ENCODE measurements at places on chromosomes 1 and 21. TPM values are rescaled to one million over a fixed set of nuclear protein-coding genes. Genes with fewer than 3 reads are reported as not detected.

DNA sequence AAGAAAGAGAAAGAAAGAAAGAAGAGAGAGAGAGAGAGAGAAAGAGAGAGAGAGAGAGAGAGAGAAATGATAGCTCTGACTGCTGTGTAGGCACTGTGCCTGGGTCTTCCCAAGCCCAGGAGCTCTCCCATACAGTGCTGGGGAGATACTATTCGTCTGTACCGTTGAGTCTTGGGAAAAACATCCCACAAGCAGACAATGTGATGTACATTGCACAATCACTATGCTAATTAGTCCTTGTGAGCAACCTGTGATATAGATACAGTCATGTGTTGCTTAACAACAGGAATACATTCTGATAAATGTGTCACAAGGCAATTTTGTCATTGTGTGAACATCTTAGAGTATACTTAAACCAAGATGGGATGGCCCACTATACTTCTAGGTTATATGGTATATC, 381.0 kb downstream of the HHAT start:
- H3K4me1 ChIP-seq, result peaks cover 19% of the 10 kb centered on the region
- H3K27me3 ChIP-seq, result no peaks in the 10 kb centered on the region
- no peaks in the 10 kb centered on the region for H3K36me3 ChIP-seq
- no peak overlapping the region for H3K4me3 ChIP-seq

GRCh38 chr1:246659594-246660140, 64.5 kb upstream of the SCCPDH start:
- no peaks in the 10 kb centered on the region for H3K27me3 ChIP-seq
- no peaks in the 10 kb centered on the region for H3K4me1 ChIP-seq

GRCh38 chr1:93244298-93245069, 64.0 kb downstream of the CCDC18 start:
- no peaks in the 10 kb centered on the region for H3K4me1 ChIP-seq
- no peaks in the 10 kb centered on the region for H3K27me3 ChIP-seq
- no peak overlapping the region for H3K4me3 ChIP-seq
- H3K27ac ChIP-seq, result no peak overlapping the region
- no peak for DNase-seq

- H3K27me3 ChIP-seq, result no peaks in the 10 kb centered on the region
- H3K27ac ChIP-seq, result no peak overlapping the region
- no peaks in the 10 kb centered on the region for H3K36me3 ChIP-seq
- H3K4me1 ChIP-seq, result peaks cover 10% of the 10 kb centered on the region
Observed at GRCh38 chr1:185719021-185719420, 15.2 kb upstream of the HMCN1 start.

GRCh38 chr1:25111706-25112105, 120.6 kb downstream of the SYF2 start:
- DNase-seq, result no peak
- no peak overlapping the region for H3K27ac ChIP-seq
- H3K36me3 ChIP-seq, result no peaks in the 10 kb centered on the region

DNA sequence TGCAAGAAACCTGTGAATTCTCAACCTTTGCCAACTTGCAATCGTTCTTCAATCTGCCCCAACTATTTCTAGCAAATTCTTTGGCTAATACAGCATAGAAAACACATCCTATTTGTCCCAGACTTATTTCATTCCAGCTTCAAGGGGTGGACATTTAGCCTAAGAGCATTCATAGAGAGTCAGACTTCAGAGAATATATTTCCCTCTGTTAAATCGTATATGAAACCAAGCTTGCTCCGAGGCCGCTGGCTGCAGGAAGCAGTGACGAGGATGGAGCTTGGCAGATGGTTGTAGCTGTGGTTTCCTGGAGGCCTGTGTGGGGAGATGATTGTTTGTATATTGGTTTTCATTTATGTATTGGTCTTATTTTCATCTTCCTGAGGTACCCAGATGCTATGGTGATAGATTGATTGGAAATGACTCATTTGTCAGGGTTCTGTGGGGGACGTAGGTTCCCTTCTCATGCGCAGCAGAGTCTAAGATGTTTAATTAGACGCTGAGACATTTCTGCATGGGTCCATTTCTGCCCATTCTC, 26.1 kb downstream of the MAN1C1 start:
- no peak for DNase-seq
- peak overlapping the region; percentile 1 for H3K27ac ChIP-seq
- H3K36me3 ChIP-seq, result no peaks in the 10 kb centered on the region

- no peak overlapping the region for H3K27ac ChIP-seq
- H3K27me3 ChIP-seq, result no peaks in the 10 kb centered on the region
- H3K4me3 ChIP-seq, result no peak overlapping the region
- DNase-seq, result no peak
- no peaks in the 10 kb centered on the region for H3K36me3 ChIP-seq
Observed at GRCh38 chr1:18962855-18963737, 6.6 kb upstream of the IFFO2 start.

DNA sequence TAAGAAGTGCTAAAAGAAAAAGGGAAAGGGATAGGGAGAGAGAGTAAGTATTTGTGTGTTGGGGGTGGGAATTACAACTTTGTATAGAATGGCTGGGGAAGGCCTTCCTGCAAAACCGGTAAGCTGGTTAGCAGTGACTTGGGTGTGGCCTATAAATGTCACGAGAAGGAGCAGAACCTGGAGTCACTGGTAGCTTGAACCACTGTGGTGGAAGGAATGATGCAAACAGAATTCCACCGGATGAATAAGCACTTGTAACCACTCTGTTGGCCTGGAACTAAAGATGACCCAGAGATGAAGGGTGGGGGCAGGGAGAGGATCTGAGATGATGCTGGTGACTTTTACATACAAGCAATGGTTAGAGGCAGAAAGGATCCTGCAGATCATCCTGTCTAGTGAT, 8.9 kb downstream of the XKR8 start:
- peaks cover 1% of the 10 kb centered on the region for H3K36me3 ChIP-seq
- no peak overlapping the region for H3K4me3 ChIP-seq
- H3K4me1 ChIP-seq, result no peaks in the 10 kb centered on the region
- no peaks in the 10 kb centered on the region for H3K27me3 ChIP-seq

DNA sequence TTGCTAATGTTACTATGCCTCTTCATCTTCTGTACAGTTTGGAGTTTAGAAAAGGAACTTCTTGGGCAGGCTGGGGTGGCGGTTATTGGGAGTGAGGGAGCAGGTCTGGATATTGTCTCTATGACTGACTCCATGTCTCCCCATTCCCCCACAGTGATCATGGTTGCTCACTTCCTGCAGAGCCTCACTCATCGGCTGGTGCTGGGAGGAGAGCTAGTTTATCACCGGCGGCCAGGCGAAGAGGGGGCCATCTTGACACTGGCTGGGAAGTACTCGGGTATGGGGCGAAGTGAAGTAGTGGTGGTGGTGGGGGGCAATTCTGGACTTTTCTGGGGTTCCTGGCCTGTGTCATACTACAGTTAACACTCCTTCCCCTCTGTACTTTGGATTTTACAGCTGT, 2.2 kb downstream of the TOMM40L start:
- H3K4me3 ChIP-seq, result no peak overlapping the region
- no peaks in the 10 kb centered on the region for H3K4me1 ChIP-seq
- DNase-seq, result no peak
- H3K27ac ChIP-seq, result peak overlapping the region; percentile 86
- peaks cover 22% of the 10 kb centered on the region for H3K36me3 ChIP-seq
- H3K27me3 ChIP-seq, result no peaks in the 10 kb centered on the region

GRCh38 chr1:117600325-117600943, 5.4 kb upstream of the TENT5C start:
- no peaks in the 10 kb centered on the region for H3K36me3 ChIP-seq
- H3K27me3 ChIP-seq, result no peaks in the 10 kb centered on the region
- no peak for DNase-seq
- H3K4me3 ChIP-seq, result no peak overlapping the region

DNA sequence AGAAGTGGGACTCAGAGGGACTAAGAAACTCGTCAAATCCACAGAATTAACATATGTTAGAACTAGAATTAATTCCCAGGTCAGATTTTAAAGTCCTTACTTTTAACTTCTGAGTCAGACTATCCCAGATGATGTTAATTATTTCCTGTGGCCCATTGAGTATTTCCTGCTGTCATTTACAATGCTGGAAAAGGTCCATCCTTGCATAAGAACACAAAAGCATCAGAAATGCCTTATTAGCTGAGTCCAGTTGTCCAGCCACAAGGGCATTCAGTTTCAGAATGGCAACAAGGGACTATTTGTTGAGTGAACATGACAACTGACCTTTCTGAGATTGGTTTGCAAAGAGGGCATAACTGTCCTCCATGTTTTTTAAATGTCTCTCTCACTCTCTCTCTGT, 16.5 kb upstream of the HIVEP3 start:
- no peak for DNase-seq
- peaks cover 8% of the 10 kb centered on the region for H3K4me1 ChIP-seq
- H3K27ac ChIP-seq, result no peak overlapping the region

- no peaks in the 10 kb centered on the region for H3K27me3 ChIP-seq
- no peaks in the 10 kb centered on the region for H3K4me1 ChIP-seq
- DNase-seq, result no peak
- H3K4me3 ChIP-seq, result no peak overlapping the region
Observed at GRCh38 chr1:85663382-85663781, 44.9 kb downstream of the ZNHIT6 start.

GRCh38 chr1:158089476-158089875, 91.2 kb upstream of the CD1D start:
- no peaks in the 10 kb centered on the region for H3K27me3 ChIP-seq
- no peaks in the 10 kb centered on the region for H3K36me3 ChIP-seq
- no peaks in the 10 kb centered on the region for H3K4me1 ChIP-seq
- H3K4me3 ChIP-seq, result no peak overlapping the region

GRCh38 chr1:189921613-189922012, 556.1 kb downstream of the BRINP3 start:
- no peak for DNase-seq
- H3K4me1 ChIP-seq, result no peaks in the 10 kb centered on the region
- H3K4me3 ChIP-seq, result no peak overlapping the region
- H3K27me3 ChIP-seq, result no peaks in the 10 kb centered on the region

- H3K27ac ChIP-seq, result peak overlapping the region; percentile 39
- no peaks in the 10 kb centered on the region for H3K27me3 ChIP-seq
- no peak overlapping the region for H3K4me3 ChIP-seq
- no peaks in the 10 kb centered on the region for H3K36me3 ChIP-seq
- peaks cover 17% of the 10 kb centered on the region for H3K4me1 ChIP-seq
Observed at GRCh38 chr1:8396786-8397406, 79.0 kb downstream of the SLC45A1 start.

DNA sequence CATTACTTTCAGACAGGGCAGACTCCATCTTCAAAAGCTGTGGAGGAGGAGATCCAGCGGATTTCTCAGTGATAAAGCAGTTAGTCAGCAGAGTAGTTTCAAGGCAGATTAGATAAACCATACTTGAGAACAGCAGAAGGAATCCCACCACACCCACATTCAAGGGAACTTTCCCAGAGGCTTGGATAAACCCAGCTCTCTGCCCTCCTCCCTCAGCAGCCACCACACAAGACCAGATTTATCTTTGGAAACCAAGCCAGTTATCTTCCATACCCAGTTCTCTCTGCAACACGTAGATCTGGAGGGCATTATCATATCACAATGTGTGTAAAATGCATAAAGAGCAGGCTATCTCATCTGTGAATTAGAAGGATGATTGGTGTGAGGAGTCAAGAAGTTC, 40.2 kb downstream of the GFI1 start:
- H3K4me1 ChIP-seq, result peaks cover 1% of the 10 kb centered on the region
- H3K27me3 ChIP-seq, result no peaks in the 10 kb centered on the region
- DNase-seq, result no peak
- H3K36me3 ChIP-seq, result no peaks in the 10 kb centered on the region
- H3K4me3 ChIP-seq, result no peak overlapping the region

- no peak overlapping the region for H3K4me3 ChIP-seq
- peaks cover 33% of the 10 kb centered on the region for H3K4me1 ChIP-seq
- H3K27me3 ChIP-seq, result no peaks in the 10 kb centered on the region
- no peak overlapping the region for H3K27ac ChIP-seq
Observed at GRCh38 chr1:161114556-161114955, 3.3 kb downstream of the PFDN2 start.

GRCh38 chr1:214493126-214493796, 58.1 kb downstream of the PTPN14 start:
- no peak overlapping the region for H3K4me3 ChIP-seq
- no peaks in the 10 kb centered on the region for H3K36me3 ChIP-seq
- H3K27me3 ChIP-seq, result peaks cover 3% of the 10 kb centered on the region
- H3K27ac ChIP-seq, result no peak overlapping the region
- no peaks in the 10 kb centered on the region for H3K4me1 ChIP-seq

DNA sequence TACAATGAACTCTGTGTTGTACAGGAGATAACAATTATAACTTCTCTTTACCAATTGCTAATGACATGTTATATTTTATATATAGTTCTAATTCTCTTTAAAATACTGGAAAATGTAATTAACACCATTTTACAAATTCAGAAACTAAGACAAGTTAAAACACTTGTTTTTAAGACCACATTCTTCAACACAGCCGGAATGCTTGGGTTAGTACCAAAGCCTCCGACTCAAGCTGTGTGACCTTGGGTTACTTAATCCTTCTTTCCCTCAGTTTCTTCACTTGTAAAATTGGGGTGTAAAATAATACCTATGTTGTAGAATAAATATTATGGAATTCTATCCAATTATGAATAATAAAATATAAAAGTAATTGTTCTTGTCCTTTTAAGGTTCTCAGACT, 378.7 kb downstream of the USH2A start:
- H3K27ac ChIP-seq, result no peak overlapping the region
- no peak for DNase-seq
- peaks cover 7% of the 10 kb centered on the region for H3K27me3 ChIP-seq

- no peaks in the 10 kb centered on the region for H3K4me1 ChIP-seq
- H3K36me3 ChIP-seq, result no peaks in the 10 kb centered on the region
- H3K4me3 ChIP-seq, result no peak overlapping the region
Observed at GRCh38 chr1:91059157-91059556, 37.3 kb upstream of the ZNF644 start.

DNA sequence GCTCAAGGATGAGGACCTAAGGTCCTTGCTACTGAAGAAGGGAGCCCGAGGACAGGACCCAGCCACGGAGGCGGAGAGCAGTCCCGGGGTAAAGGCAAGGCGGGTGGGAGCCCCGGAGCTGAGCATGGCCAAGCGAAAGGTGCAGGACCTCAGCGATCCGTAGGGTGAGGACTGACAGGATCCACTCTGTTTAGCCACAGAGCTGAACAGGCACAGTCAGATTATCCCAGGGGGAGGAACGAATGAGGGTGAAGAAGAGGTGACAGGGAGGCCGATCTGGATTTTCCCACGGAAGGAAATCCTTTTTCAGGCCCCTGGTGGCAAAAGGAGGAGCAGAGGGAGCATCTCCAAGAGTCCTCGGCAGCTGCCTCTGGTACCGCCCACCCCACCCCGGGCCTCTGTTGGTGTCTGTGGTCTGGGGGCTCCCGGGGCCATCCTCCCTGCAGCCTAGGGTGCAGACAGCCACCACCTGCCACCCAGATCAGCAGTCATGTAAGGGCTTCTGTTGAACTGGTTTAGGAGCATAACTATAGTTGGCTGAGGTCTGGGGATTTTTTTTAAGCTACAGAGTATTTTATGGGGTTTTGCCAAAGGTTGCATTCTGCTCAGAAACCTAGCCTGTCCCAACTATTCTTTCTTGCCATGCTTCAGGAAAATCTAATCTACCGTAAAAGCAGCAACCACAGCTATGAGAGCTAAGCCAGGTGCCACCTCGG, 32.3 kb upstream of the LBR start:
- no peak overlapping the region for H3K27ac ChIP-seq
- DNase-seq, result no peak
- H3K4me1 ChIP-seq, result no peaks in the 10 kb centered on the region
- no peak overlapping the region for H3K4me3 ChIP-seq
- no peaks in the 10 kb centered on the region for H3K27me3 ChIP-seq

GRCh38 chr1:164587617-164588501, 28.9 kb downstream of the PBX1 start:
- H3K36me3 ChIP-seq, result no peaks in the 10 kb centered on the region
- H3K4me1 ChIP-seq, result peaks cover 23% of the 10 kb centered on the region
- no peaks in the 10 kb centered on the region for H3K27me3 ChIP-seq
- no peak for DNase-seq
- H3K4me3 ChIP-seq, result no peak overlapping the region

RNU1-4 gene
- not detected for polyA plus RNA-seq

CLCNKA gene
- not detected for polyA plus RNA-seq

BMP8B gene
- polyA plus RNA-seq, result 0.19 TPM

TPTE gene
- not detected for polyA plus RNA-seq

SLC41A1 gene
- 2.7 TPM for polyA plus RNA-seq

CASZ1 gene
- 2.3 TPM for polyA plus RNA-seq

UBIAD1 gene
- 8.7 TPM for polyA plus RNA-seq

SAMSN1 gene
- 2.2 TPM for polyA plus RNA-seq

TSPAN1 gene
- 1.7 TPM for polyA plus RNA-seq

All from liver (tissue), 10 donors.